ENCODE measurements at places on chromosomes 3 and 15.

DNA sequence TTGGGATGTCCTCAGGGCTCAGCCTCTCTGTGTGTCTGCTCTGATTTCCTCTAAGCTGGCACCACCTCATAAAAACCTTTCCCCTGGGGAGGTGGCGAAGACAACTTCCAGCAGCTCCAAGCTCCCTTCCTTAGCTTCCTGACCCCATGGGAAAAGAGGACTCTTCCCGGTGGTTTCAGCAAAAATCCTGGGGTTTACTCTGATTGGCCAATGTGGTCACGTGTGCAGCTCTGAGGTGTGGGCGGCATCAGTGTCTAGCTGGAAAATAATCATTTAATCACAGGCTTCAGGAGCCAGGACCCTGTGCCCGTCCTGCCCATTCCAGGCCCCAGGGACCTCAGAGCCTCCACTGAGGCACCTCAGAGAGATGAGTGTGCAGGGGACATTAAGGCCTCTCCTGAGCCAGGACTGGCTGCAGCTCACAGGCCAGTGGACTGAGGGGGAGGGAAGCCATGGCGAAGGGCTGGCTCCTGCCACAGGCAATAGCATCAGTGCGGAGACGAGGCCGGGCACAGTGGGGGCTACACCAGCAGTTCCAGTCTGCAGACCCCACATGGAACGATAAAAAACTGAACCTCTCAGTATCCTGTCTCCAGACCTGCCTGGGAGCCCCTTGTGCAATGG is 104.1 kb downstream of the TPRA1 start:
- DNase-seq: no peak

DNA sequence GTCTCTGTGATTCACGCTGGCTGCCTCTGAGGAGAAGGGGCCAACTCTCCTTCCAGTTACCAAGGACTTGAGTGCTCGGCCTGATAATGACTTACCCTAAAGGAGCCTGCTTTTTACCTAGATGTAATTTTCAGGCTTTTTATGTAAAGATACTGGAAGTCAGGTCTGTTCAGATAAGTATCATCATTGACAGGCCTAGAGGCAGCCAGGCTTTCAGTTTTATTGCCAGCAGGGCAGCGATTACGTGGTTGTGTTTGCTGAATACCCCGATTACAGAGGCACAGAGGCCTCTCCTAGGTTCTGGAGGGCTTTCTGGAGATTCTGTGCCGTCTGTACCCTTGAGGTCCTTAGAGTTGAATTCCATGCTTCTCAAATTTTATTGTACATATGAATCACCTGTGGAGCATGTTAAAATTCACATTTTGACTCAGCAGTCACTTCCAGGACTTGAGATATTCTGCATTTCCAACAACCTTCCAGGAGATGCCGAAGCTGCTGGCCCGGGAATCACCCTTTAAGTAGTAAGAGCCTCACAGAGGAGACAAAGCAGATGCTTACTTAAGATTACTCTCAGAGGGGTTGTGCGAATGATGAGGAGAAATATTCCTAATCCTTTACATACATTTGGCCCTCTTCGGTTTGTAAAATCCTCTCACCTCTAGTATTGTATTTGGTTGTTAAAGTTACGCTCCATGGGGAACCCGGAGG is 160.1 kb upstream of the BHLHE40 start:
- no peak for DNase-seq

DNA sequence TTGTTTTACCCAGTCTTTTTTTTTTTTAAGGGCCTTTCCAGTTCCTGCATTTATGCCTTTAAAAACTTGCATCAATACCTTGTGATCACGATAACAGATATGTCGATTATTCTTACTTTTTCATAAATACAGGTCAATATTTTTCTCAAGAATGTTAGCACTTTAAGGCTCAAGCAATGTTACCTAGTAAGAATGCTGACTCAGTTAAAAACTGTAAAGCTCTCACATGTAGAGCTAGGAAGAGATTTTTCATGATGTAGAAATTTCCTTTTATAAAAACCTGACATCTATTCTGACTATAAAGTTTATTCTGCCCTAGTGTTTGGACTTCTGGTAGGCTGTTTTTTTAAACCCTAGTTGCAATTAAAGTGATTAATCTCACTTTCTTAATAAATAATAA is 684.0 kb downstream of the ZBBX start:
- DNase-seq: no peak

GRCh38 chr15:90955624-90956273 is 1.1 kb downstream of the RCCD1 start:
- peak; percentile 84 for DNase-seq

DNA sequence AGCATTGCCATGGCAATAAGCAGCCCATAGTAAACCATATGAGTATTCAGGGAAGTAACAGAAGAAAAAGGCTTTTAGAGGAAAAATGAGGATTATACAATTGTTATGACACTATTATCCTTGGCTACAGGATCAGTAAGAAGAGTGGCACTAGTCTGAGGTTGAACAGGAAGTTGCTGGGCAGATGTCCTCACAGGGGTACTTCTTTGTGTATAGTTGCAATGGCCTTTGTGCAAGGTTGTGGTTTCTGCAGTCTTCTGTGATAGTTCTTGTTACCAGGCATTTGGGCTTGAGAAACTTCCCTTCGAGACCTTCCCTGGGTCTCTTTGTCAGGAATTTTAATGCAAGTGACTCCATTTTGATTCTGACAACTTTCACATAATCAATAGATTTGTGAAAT is 100.6 kb upstream of the ATP11B start:
- no peak for DNase-seq

- DNase-seq: no peak
These were observed 12.4 kb downstream of the GP5 start for GRCh38 chr3:194386648-194387047.

DNA sequence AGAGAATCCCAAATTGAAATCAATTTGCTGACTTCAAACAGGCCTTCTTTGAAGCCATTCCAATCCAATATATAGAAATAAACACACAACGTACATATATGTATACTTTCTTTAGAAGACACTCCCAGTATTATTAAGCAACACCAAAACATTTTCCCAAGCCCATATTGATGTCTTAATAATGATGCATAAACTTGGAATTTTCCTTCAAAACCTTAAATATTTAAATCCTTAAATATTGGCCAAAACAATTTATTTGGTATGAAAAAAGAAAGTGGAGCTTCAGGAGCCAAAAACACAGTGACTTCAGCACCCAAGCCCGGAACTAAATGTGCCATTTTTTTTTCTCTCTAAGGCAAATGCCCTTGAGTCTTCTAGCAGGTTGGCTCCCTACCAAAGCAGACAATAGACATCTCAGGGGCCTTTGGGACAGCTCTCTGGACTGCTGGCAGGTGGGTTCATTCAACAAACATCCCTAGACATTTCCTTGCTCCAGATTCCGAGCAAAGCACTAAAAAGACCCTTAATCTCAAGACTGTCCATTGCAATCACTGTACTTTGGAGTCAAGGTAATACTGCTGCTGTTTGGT is 384.7 kb downstream of the NTRK3 start:
- peak; percentile 44 for DNase-seq

GRCh38 chr3:67418426-67419217 is 235.8 kb downstream of the SUCLG2 start:
- DNase-seq: no peak

GRCh38 chr3:73206030-73206429 is 144.6 kb downstream of the EBLN2 start:
- DNase-seq: no peak

GRCh38 chr3:72630969-72631344 is 217.3 kb downstream of the SHQ1 start:
- DNase-seq: no peak

GRCh38 chr3:56053727-56054126 is 414.5 kb downstream of the ERC2 start:
- DNase-seq: no peak

GRCh38 chr3:62803276-62803675 is 71.9 kb downstream of the CADPS start:
- DNase-seq: no peak

- no peak for DNase-seq
These were observed 21.4 kb upstream of the ESYT3 start for GRCh38 chr3:138412821-138413551.

- no peak for DNase-seq
These were observed 120.8 kb downstream of the FEZF2 start for GRCh38 chr3:62252438-62253157.

DNA sequence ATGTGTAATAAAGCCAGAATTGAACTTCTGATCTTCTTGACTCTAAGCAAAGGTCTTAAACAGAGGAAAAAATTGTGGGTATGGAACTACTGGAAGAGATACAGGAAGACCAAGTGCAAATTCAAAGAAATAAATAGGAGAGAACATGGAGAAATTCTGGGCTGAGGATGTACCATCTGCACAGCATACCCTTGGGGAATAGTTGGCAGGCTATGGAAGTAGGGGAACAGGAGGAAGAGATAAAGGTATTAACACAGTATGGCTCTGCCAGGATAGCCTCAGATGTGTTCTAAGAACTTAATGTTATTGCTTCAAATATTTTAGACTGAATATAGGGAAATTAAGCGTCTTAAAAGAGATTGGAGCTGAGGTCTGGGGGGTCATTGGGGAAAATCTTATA is 485.4 kb downstream of the CNTN3 start:
- no peak for DNase-seq

DNA sequence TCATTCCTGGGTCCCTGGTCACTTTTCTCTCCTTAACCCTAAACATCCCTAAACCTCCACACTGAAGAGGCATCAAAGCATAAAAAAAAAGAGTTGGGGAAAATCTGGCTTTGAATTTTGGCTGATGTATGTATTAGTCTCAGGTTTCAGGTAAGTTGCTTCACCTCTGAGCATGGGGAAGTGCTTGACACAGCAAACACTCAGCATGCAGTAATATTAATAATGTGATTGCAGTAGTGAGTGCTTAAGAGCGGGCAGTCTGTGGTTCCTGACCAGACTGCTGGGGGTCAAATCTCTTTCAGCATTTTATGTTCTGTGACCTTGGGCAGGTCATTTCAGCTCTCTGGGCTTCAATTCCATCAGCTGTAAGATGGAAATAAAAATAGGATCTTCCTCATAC is 467.9 kb downstream of the SOX2 start:
- no peak for DNase-seq

GRCh38 chr3:180619723-180620122 is 17.8 kb downstream of the TTC14 start:
- DNase-seq: no peak

DNA sequence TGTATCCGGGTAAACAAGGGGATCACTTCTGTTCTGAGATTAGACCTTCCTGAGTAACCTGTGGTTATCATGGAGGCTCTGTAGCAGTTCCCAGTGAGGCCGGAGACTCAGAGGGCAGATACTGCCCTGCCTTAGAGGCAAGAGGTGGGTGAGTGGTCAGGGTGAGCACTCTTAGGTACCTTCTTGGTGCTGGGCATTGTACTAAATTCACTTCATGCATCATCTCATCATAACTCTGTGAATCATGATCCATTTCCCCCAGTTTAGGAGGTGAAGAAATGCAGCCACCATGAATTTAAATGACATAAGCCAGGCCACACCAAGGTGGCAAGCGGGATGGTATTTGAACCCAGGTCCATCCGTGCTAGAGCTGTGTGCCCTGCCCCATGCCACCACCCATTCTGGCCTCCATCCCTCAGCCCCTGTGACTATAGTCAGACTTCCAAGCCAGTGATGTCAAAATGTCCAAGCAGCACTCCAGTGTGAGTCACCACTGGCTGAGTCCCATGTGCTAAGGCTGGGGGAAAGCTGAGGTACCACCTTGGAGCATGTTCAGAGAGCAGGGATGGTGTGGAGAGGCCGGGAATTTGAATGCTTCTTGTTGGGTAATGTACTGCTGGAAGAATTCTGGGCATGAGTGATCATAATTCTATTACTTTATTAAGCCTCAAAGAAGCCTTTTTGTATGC is 88.8 kb downstream of the EPHB1 start:
- no peak for DNase-seq

- DNase-seq: no peak
These were observed 145.1 kb downstream of the NFKBIZ start for GRCh38 chr3:101994386-101994785.

GRCh38 chr3:5301651-5302297 is 114.3 kb downstream of the EDEM1 start:
- DNase-seq: no peak

DNA sequence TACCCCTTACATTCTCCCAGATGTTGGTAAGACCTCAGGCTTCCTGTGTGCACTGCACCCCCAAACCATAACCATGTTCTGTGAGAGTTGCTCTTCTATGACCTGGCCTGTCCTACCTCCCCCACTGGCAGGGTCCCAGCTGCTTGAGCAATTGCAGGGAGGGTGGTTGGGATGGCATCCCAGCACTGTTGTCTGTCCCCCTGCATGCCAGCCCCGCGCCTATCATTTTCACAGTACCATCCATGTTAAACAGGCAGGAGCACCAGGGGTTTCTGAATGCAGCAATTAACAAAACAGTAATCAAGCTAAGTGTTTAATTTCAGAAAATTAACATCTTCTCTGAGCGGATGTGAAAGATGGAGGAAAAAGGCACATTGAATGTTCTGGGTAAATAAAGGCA is 345.5 kb downstream of the EPHB1 start:
- no peak for DNase-seq

DNA sequence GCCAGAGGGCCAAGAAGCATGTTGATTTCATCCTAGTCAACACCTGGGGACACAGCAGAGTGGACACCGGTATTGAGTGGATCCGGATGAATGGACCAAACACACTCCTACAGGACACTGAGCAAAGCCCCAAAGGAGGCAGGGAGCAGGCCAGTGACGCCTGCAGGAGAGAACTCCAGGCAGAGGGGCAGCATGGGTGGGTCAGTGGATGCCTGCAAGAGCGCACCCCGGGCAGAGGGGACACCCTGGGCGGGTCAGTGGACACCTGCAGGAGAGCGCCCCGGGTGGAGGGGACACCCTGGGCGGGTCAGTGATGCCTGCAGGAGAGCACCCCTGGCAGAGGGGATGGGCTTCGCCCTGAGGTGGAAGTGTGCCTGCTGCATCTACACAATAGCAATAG is 27.6 kb upstream of the HRH1 start:
- DNase-seq: no peak

DNA sequence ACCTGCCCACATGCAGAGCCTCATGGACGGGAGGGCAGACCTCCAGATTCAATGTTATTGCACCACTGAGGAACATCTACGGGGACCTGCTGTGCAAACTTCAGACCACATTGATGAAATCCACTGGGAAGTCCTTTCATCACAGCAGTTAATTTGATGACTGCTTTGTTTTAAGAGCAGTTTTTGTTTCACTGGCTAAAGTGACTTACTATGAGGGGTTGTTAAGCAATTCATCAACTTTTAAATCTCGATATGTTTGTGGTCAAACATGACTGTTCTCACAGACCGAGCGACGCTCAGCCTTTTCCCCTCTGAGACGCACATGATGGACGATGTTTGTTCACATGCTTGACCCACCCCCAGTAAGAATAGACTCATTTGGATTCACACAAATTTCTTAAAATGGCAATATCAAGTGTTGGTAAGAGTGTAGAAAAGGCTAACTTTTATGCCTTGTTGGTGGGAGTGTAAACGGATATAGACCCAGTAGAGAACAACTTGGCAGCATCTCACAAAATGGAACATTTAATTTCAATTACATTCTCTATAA is 35.9 kb upstream of the IREB2 start:
- no peak for DNase-seq

Data from RPMI8226 (cell line).